ENCODE measurements at places on chromosomes 5 and 9. TPM values are rescaled to one million over a fixed set of nuclear protein-coding genes. Genes with fewer than 3 reads are reported as not detected.

CATSPER3 gene
- total RNA-seq: 0.98 TPM

DNA sequence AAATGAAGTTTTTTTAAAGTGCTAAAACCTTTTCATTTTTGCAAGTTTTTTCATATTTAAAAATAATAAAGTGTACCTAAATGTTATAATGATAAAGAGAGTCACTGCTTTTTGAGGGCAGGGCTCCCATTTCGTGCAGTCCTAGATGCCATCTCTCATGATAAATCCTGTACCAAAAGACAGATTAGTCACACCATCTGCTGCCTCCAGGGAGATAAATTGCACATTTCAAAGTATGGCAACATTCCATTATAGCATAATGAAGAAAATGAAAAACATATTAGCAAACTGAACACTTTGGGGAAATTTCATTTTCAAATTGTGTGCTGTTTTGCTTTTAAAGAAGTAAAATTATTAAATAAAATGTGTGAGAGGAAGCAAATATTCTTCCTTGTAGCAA lies 257.2 kb downstream of the KIAA0825 start:
- H3K27me3 ChIP-seq: peaks cover 2% of the 10 kb centered on the region
- no peaks in the 10 kb centered on the region for H3K36me3 ChIP-seq
- H3K4me1 ChIP-seq: no peaks in the 10 kb centered on the region
- no peak overlapping the region for H3K4me3 ChIP-seq
- no peak for DNase-seq

DNA sequence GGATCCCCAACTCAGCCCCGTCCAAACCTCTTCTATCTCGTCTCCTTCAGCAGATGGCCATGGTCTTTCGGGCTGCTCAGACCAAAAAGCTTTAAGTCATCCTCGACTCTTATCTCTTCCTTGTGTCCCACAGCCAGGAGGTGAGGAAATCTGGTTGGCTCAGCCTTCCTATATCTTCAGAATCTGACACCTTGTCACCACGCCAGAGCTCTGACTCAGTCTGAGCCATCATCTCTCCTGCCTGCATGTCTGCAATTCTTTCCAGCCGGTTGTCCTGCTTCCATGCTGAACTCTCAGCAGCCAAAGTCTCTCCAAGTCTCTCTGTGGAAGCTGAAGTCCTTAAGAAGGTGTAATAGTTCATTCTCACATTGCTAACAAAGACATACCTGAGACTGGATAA lies 419.3 kb upstream of the ADAMTS16 start:
- H3K27ac ChIP-seq: no peak overlapping the region
- H3K36me3 ChIP-seq: no peaks in the 10 kb centered on the region
- H3K4me1 ChIP-seq: no peaks in the 10 kb centered on the region
- no peaks in the 10 kb centered on the region for H3K27me3 ChIP-seq

BARHL1 gene
- not detected for total RNA-seq

SLC6A7 gene
- not detected for total RNA-seq

Measured in activated B cell treated with CpG ODN at 0.5 μM for 24 hours (primary cell).